ENCODE measurements at places on chromosomes 5 and 9. TPM values are rescaled to one million over a fixed set of nuclear protein-coding genes. Genes with fewer than 3 reads are reported as not detected.

The PTGR1 gene
- polyA plus RNA-seq, result 12.3 TPM

The FOXI1 gene
- polyA plus RNA-seq, result not detected

The MEGF10 gene
- not detected for polyA plus RNA-seq

The FBP2 gene
- polyA plus RNA-seq, result 3.5 TPM

The IRX1 gene
- polyA plus RNA-seq, result 0.79 TPM

The CORO2A gene
- polyA plus RNA-seq, result 0.90 TPM

The PCDHGA8 gene
- polyA plus RNA-seq, result 0.10 TPM

The CCDC152 gene
- polyA plus RNA-seq, result 0.92 TPM

The OLFML2A gene
- 3.7 TPM for polyA plus RNA-seq

The TLX3 gene
- not detected for polyA plus RNA-seq

The SLC36A3 gene
- not detected for polyA plus RNA-seq

The RANBP17 gene
- polyA plus RNA-seq, result 1.1 TPM

The SLC4A9 gene
- 0.12 TPM for polyA plus RNA-seq

The TBC1D2 gene
- polyA plus RNA-seq, result 6.9 TPM

The PITX1 gene
- polyA plus RNA-seq, result 1.1 TPM

The TRPM3 gene
- polyA plus RNA-seq, result 0.09 TPM

The DCAF12 gene
- 24.2 TPM for polyA plus RNA-seq

The FIBCD1 gene
- polyA plus RNA-seq, result 4.6 TPM

The IQGAP2 gene
- 5.6 TPM for polyA plus RNA-seq

The FBLL1 gene
- 0.25 TPM for polyA plus RNA-seq

All from adipose tissue (tissue), 3 donors.